ENCODE measurements at places on chromosomes 4 and X. TPM values are rescaled to one million over a fixed set of nuclear protein-coding genes. Genes with fewer than 3 reads are reported as not detected.
A peak's percentile ranks its signal among the peaks of the same experiment; 100 is the strongest.

Gene GPR119
- not detected for total RNA-seq

- no peak for DNase-seq
These were observed 282.1 kb downstream of the GABRG1 start for GRCh38 chr4:45841791-45842190.

DNA sequence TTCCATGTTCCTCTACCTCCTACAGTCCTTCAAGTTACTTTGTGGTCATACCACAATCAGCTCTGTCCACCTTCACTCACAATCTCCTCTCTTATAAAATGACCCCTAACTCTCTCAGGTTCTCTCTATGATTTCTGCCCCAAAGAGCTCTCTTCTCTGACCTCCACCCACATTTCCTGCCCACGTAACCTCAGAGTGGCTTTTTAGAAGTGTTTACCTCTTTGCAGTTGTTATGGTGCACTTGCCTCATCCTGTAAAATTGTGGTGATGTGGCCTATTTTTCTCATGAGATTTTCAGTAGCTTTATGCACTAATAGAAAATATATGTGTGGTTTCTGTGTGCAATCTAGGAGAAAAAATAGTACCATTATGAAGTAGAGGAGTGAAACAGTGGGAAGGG lies 215.8 kb downstream of the PACRGL start:
- DNase-seq = peak; percentile 1

DNA sequence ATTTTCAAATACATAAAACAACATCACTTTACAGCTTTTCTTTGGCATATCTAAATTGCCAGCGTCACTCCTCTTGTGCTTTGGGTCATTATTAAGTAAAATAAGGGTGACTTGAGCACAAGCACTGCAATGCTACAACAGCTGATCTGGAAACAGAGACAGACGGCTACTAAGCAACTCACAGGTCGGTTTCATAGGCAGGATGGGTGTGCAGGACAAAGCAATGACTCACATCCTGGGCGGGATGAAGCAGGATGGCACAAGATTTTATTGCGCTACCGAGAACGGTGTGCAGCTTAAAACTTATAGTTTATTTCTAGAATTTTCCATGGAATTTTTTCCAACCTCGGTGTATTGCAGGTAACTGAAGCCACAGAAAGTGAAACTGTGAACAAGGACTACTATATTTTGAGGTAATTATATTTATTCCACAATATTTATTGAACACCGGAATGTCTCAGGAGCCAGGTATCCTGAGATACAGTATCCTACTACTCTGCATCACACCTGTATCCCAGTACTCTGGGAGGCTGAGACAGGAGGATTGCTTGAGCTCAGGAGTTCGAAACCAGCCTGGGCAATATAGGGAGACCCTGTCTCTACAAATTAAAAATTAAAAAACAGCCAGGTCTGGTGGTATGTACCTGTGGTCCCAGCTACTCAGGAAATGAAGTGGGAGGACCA lies 215.5 kb downstream of the APBB2 start:
- no peak for DNase-seq

Measured in muscle of leg (tissue), 16 donors.